ENCODE measurements at places on chromosomes 6 and 20. TPM values are rescaled to one million over a fixed set of nuclear protein-coding genes. Genes with fewer than 3 reads are reported as not detected.

GRCh38 chr6:89487864-89488263 is 54.9 kb downstream of the ANKRD6 start:
- H3K27me3 ChIP-seq = no peaks in the 10 kb centered on the region
- H3K36me3 ChIP-seq = no peaks in the 10 kb centered on the region
- H3K4me1 ChIP-seq = peaks cover 6% of the 10 kb centered on the region
- no peak overlapping the region for H3K27ac ChIP-seq

DNA sequence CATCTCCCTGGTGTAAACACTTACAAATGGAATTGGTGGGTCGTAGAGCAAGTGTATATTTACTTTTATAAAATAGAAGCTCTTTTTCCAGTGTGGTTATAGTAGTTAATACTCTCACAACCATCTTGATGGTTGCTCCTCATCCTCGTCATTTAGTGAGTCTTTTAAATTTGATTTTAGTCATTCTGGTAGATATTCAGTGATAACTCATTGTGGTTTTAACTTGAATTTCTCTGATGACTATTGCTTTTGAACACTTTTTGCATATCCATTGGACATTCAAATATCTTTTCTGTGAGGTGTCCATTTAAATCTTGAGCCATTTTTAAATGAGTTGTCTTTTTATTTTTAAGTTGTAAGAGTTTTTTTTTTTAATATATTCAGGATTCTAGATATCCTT is 189.2 kb upstream of the PHACTR1 start:
- no peak for DNase-seq
- no peak overlapping the region for H3K27ac ChIP-seq
- no peaks in the 10 kb centered on the region for H3K4me1 ChIP-seq
- no peak overlapping the region for H3K4me3 ChIP-seq
- no peaks in the 10 kb centered on the region for H3K27me3 ChIP-seq

DNA sequence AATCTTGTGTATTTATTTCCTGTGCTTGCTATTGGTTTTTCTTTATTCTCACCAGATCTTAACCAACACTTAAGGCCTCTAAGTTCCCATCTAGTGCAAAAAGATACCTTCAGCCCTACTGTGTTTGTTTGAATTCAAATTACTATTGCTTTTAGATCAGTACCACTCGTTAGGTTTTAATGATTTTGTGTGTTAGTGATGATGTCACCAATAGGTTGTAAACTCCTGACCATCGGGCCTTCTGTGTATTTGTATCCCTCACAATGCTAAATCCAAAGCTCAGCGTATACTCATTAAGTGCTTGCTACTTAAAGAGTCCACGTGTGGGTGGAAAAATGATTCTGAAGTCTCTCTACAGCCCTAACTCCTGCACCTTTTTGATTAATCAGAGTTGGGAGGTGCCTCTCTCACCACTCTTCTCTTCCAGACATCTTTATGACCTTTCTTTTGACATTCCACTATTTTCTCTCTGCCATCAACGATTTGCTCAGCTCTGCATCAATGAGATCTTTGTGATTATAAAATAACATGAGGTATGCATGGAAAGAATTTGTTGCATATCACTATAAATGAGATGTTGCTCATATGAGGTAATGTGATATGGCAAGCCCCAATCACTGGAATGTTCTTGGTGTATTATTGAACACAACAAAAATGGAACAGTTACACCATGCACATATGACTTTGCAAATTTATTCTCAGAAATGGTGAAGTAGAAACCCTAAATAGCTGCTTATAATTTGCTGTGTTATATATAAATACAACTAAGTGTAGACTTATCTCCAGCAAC is 55.1 kb upstream of the LAMA2 start:
- no peak overlapping the region for H3K27ac ChIP-seq
- DNase-seq = no peak
- no peaks in the 10 kb centered on the region for H3K27me3 ChIP-seq
- H3K4me1 ChIP-seq = peaks cover 4% of the 10 kb centered on the region

SPAG4 gene
- 5.7 TPM for total RNA-seq

- no peak overlapping the region for H3K27ac ChIP-seq
- no peak overlapping the region for H3K4me3 ChIP-seq
- H3K36me3 ChIP-seq = no peaks in the 10 kb centered on the region
- H3K27me3 ChIP-seq = no peaks in the 10 kb centered on the region
- peaks cover 4% of the 10 kb centered on the region for H3K4me1 ChIP-seq
These were observed 70.4 kb upstream of the BLCAP start for GRCh38 chr20:37598100-37598543.

GRCh38 chr6:121748850-121749249 is 313.4 kb downstream of the GJA1 start:
- no peaks in the 10 kb centered on the region for H3K4me1 ChIP-seq
- H3K36me3 ChIP-seq = no peaks in the 10 kb centered on the region
- H3K27ac ChIP-seq = no peak overlapping the region
- H3K4me3 ChIP-seq = no peak overlapping the region

DNA sequence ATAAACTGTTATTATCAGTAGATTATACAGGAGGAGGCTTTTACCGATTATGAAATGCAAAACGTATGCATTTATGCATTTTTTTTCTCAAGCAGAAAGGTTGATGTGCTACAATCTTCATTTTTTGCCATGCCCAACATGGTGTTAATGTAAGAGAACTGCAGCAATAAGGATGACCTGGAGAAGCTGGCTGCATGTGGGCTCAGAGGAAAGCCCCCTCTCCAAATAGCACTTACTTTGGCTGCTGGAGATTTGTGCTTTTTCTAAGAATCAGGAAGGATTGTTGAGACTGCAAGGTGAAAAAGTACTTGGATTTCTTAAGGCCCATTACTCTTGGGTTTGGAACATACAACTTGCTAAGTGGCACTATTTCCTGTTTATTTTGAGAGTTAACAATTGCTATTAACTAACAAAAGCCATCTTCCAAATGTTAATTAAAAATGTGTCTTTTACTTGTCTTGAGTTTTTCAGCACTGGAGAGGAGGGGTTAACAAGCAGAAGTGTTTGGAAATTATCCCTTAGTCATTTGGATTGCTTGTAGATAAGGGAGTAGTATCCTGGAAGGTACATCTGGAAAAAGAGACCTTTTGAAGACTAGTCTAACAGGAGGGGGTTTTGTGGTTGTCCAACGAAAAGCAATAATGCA is 5.6 kb downstream of the SOX4 start:
- H3K4me1 ChIP-seq = peaks cover 9% of the 10 kb centered on the region
- DNase-seq = no peak
- H3K36me3 ChIP-seq = peaks cover 23% of the 10 kb centered on the region
- H3K27ac ChIP-seq = no peak overlapping the region
- no peak overlapping the region for H3K4me3 ChIP-seq

ENPP3 gene
- 0.77 TPM for total RNA-seq

DNA sequence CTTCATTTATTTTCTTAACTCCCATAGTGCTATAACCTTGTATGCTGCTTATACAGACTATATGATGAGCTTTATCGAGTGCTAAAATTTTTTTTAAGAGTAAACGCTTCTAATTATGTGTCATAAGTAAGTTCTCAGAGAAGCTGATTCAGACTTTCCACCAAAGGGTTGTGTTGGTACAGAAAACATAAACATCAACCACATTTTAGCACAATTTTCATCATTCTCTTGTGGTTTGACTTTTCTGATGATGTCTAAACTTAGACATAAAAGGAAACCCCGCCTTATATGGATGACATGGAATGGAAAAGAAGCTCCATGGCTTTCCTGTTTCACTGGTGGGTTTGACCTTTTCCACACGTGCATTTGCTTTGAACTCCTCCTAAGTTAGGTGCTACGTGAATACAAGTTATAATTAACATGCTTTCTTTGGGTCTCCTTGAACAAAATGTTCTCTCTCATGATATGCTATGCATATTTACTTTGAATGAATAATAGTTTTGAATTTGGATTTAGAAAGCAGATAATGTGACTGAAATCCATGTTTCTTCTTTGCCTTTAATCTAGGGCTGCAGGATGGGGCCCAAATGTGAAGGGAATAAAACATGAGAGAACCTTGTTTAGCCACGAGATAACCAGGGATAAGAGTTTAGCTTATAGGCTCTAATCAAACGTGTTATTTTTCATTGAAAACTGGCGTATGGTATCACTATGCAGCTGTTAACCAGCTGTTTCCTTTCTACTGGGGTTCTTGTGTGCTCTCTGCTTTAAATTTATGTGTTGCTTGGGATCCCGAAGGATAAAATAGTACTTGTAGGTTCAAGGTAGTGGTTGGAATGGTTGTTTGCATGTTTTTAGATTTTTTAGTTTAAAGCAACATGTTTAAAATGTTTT is 127.1 kb upstream of the AHI1 start:
- H3K36me3 ChIP-seq = no peaks in the 10 kb centered on the region
- peaks cover 6% of the 10 kb centered on the region for H3K4me1 ChIP-seq
- DNase-seq = no peak
- H3K27me3 ChIP-seq = no peaks in the 10 kb centered on the region
- H3K4me3 ChIP-seq = no peak overlapping the region

DNA sequence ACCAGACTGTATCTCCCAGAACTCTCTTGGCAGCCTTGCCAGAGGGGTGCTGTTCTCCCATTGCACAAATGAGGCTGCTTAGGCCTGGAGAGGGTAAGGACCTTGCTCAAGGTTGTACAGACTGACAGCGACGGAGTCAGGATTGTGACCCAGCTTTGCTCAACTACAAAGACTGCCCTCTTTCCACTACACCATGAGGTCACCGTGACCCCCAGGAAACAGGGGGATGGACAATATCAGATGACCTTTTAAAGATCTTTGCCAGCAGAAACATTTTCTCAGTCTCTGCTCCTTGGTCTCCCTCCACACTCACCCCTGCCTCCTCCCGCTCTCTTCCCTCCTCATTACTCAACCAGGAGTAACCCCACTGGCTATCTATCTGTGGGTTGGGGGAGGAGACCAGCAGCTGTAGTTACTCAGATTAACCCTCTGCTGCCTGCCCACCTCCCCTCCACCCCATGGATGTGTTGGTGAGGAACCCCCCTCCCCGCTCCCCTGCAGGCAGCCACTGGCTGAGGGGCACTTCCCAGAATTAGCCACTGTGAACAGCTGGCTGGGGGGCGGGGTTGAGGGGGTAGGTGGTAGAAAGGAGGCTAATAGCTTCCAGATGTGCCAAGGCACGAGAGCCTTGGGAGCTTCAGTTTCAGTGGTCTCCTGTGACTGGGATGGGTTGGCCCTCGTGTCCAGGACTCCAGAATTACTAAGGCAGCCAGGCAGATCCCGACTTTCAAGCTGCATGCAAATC is 26.9 kb upstream of the MRPS18A start:
- no peak overlapping the region for H3K27ac ChIP-seq
- H3K4me1 ChIP-seq = peaks cover 27% of the 10 kb centered on the region
- no peak overlapping the region for H3K4me3 ChIP-seq
- no peaks in the 10 kb centered on the region for H3K27me3 ChIP-seq
- peak; percentile 84 for DNase-seq

GRCh38 chr6:36686668-36687513 is 8.4 kb downstream of the CDKN1A start:
- H3K4me1 ChIP-seq = no peaks in the 10 kb centered on the region
- H3K27ac ChIP-seq = no peak overlapping the region
- no peak for DNase-seq
- no peaks in the 10 kb centered on the region for H3K27me3 ChIP-seq

GRCh38 chr6:118377711-118378414 is 170.2 kb upstream of the PLN start:
- H3K4me3 ChIP-seq = no peak overlapping the region
- H3K27ac ChIP-seq = no peak overlapping the region
- H3K4me1 ChIP-seq = no peaks in the 10 kb centered on the region
- no peaks in the 10 kb centered on the region for H3K27me3 ChIP-seq

GRCh38 chr6:109097661-109098060 is 2.4 kb downstream of the CEP57L1 start:
- no peak overlapping the region for H3K27ac ChIP-seq
- H3K27me3 ChIP-seq = no peaks in the 10 kb centered on the region
- no peak for DNase-seq
- no peaks in the 10 kb centered on the region for H3K36me3 ChIP-seq
- H3K4me3 ChIP-seq = no peak overlapping the region
- H3K4me1 ChIP-seq = peaks cover 6% of the 10 kb centered on the region

DDO gene
- 3.1 TPM for total RNA-seq

BNIP5 gene
- total RNA-seq = 0.09 TPM

C20orf141 gene
- not detected for total RNA-seq

- DNase-seq = peak; percentile 34
- no peaks in the 10 kb centered on the region for H3K27me3 ChIP-seq
- no peak overlapping the region for H3K27ac ChIP-seq
- no peak overlapping the region for H3K4me3 ChIP-seq
These were observed 104.2 kb downstream of the AGPAT4 start for GRCh38 chr6:161169696-161170095.

MEI4 gene
- total RNA-seq = not detected

DSN1 gene
- total RNA-seq = 10.5 TPM

DNA sequence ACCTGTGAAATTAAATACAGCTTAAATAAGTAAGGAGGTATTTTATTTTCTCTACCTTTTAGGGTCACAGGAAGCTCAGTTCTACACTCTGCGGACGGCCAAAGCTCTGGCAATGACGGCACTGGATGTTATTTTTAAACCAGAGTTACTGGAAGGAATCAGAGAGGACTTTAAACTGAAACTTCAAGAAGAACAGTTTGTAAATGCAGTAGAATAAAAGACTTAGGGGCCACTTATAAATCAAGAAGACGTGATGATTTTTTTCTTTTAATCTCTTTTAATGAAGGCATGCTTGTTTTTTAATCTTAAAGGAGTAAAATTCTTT is 16.2 kb downstream of the PM20D2 start:
- no peak for DNase-seq
- peaks cover 7% of the 10 kb centered on the region for H3K36me3 ChIP-seq
- H3K4me1 ChIP-seq = no peaks in the 10 kb centered on the region
- H3K4me3 ChIP-seq = no peak overlapping the region
- H3K27me3 ChIP-seq = no peaks in the 10 kb centered on the region

DNA sequence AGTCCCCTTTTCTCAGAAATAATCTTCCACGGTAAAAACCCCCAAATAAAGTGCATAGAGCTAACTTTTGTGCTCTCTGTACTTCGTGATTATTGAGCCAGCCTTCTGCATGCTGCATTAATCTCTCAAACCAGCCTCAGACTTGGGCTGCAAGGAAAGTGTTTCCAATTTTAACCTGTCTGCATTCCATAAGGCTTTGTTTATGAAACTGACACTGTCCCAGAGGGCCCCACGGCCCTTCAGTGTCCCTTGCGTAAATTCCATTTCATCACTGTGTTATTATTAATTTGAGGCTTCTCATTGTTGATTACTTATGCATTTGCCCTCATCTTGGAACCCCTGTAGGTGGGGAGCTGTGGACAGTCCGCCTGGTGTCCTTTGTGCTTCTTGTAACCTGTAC is 15.6 kb upstream of the SNRPB2 start:
- H3K27ac ChIP-seq = no peak overlapping the region
- H3K4me1 ChIP-seq = no peaks in the 10 kb centered on the region
- no peak for DNase-seq
- H3K36me3 ChIP-seq = no peaks in the 10 kb centered on the region

DNA sequence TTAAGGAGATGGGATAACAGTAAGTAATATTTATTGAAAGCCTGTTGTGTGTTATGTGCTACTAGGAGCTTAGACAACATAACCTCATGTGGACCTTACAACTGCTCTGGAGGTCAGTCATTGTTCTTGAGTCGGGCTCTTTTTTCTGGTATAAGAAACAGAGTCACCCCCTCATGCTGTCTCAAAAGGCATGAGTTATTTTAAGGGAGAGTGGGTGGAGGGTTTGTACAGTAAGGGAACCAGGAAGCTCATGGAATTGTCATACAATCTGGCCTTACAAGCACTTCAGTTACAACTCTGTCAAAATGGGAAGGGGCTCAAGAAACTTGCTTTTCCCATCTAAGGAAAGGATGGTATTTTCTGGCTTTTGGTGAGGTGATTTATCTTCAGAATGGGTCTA is 16.5 kb upstream of the DSE start:
- DNase-seq = no peak
- H3K36me3 ChIP-seq = no peaks in the 10 kb centered on the region
- H3K4me3 ChIP-seq = no peak overlapping the region
- H3K27me3 ChIP-seq = no peaks in the 10 kb centered on the region
